Right forelimb (tissue), 1 donor: ENCODE measurements at places on chromosomes 2 and 18.

- no peak for DNase-seq
Observed at GRCh38 chr18:56276466-56276865, 361.9 kb downstream of the TXNL1 start.

GRCh38 chr2:241935314-241935713 is 65.8 kb downstream of the RTP5 start:
- no peak for DNase-seq

DNA sequence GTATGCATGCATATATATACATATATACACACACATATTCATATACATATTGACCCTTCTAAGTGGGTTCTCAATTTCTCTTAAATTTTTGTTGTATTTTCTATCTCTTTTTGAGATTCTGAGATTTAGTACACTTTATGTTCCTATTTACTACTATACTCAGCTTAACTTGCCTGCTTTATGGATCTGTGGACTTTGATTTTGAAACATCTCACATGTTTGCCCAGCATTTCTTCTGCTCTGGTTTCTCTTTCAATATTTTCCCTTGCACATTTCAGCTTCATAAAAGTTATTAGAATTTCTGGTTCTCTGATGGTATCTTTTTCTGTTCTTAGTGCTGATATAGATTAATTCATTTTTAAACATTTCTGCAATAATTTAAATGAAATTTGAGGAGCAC is 380.6 kb downstream of the SPAG16 start:
- DNase-seq, result no peak

- DNase-seq, result no peak
Observed at GRCh38 chr2:86213699-86214502, 14.6 kb downstream of the MRPL35 start.

GRCh38 chr18:49922228-49922627 is 108.9 kb upstream of the ACAA2 start:
- no peak for DNase-seq

DNA sequence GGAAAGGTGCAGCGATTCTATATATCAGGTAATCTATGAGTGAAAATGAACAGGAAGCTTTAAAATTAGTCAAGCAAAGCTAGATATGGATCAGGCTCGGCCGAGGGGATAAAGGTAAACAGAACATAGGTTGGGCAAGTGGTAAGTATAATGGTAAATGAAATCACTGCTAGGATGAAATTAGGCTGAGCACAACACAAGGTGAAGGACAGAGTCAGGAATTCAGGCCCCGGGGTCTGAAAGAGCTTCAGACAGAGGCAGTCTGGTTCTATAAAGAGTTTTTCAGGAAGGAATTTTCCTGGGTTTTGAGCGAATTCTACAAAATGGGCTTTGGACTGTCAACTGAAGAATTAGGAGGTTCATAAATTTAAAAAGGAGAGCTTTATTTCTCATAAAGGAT is 513.2 kb upstream of the CDH2 start:
- no peak for DNase-seq

DNA sequence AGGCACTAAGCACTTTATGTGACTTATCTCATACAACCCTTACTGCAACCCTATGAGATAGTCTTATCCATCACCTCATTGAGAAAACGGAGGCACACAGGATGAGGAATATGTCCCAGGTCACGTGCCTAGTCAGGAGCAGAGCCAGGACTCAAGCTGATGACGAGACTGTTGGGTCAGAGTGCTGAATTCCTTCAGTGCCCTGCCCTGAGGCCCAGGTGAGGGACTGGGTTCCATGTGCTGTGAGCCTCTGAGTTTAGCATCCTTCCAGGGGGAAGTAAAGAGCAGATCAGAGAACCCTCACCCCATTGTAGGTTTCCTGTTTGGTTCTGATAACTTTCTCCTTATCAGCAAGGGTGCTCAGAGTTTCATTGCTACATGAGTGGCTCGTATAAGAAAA is 11.7 kb upstream of the EDAR start:
- DNase-seq, result no peak

- peak; percentile 39 for DNase-seq
Observed at GRCh38 chr2:128475427-128476211, 157.0 kb upstream of the HS6ST1 start.

DNA sequence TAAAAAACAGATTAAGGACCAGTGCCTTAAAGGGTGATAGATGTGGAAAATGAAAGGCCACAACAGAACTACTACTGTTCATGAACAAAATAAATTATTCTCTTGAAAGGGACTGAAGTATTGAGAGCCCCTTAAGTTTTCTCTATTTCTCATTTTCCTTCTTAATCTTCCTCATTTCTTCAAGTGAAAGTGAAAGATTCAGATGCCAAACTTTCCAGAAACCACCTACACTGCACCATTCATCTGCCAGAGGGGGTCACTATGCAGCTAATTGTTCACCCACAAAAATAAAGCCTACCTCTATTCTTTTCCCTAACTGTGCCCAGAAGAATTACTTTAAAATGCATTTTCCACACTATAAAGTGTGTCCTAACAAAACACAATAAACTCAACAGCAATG is 140.1 kb downstream of the NR4A2 start:
- DNase-seq, result no peak

DNA sequence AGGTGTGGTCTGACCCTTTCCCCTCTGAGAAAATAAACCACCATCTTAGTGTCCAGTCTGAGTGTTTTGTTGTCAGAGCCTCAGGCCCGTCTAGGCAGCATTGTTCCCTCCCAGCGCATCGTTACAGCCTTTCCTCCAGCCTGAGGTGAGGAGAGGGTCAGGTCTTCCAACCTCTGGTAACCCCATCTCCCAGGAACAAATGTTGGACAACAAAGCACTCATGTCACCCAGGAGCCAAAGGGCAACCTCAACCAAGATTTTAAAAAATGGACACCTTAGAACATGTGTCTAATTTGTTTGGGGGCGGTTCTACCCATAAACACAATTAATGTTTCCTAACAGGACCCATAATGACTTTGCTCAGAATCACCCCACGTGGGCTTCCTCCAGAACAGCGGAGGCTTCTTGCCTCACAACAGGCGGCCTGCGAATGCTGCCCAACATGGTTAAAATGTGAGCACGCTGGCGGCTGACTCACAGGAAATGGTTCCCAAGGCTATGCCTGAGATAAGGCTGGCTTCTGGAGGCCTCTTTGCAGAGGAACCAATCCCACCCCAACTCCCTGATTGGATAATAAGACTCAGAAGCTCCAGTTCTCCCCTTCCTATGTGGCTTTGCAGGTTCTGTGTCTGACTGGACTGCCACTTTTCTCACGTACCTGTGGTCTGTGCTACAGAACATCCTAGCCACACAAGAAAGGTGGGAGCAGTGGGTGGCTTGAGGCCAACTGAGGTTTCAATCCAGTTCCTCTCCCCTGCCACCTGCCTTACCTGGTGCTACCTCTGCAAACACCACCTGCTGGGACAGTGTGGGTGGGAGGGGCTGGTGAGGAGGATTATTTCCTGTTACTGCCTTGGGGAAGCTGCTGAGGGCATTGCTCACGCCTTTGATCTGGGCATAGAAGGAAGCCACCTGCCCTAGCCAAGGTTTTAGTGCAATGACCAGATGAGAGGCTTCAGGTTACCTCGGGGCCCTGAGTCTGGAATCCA is 108.8 kb downstream of the B3GNT2 start:
- DNase-seq, result no peak

DNA sequence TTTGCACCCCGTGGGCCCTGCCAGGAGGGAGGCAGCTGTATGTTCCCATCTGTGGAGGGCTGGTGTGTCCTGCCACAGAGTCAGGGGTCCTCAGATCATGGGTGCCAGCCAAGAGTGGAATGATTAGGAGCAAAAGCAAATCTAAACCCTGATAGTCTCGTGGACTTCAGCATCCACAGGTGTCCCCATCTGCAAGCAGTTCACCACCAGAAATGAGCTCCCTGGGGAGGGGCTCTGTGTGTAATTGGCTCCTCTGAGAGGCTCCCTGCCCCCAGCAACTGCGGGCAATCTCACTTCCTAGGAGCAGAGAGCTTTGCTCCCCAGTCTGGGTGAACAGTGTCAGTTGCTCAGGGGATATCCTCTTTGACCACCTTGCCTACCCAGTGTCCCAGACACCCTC is 78.1 kb downstream of the HNRNPLL start:
- no peak for DNase-seq

GRCh38 chr2:45856391-45857274 is 205.2 kb downstream of the PRKCE start:
- no peak for DNase-seq

DNA sequence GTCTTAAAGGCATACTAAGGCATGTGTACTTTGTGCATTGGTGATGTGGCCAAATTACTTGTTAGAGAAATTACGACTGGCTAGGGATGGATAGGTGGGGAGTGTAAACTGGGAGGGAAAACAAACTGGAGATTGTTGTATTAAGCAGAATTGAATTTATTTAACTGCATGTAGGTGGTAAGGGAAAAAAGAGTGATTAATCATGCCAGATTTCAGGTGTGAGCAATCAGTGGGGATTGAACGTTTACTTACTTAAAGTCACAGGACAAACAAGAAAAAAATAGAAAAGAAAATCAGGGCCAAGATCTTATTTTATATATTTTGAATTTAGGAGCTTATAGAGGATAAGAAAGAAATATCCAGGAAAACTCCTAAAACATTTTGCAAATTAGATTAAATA is 88.6 kb downstream of the GULP1 start:
- no peak for DNase-seq

DNA sequence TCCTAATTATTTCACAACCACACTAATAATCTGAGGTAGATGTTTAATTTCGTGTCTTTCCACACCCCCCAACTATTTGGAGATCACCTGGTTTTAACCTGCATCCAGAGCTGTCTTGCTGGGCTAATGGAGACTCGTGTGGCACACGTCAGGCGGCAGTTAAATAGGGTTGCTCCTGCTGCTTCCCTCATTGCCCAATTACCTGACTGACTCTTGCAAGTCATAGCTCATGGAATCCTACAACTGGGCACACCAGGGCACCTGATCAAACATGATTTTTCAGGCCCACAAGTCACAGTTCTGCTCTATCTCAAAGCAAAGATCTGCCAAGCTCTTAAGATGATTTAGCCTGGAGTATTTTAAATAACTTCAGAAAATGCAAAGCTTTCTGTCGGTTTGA is 1430.4 kb upstream of the ACVR2A start:
- no peak for DNase-seq

DNA sequence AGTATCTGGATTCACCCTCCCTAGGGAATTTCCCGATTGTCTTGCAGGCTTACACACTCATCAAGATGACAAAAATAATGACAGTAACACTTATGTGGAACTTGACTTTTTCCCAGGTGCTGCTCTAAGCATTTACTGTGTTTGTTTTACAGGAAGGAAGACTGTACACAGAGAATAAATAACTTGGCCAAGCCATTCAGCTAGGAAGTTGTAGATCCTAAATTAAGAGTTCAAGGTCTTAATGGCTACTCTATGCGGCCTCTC is 549 bp upstream of the DPP4 start:
- no peak for DNase-seq

DNA sequence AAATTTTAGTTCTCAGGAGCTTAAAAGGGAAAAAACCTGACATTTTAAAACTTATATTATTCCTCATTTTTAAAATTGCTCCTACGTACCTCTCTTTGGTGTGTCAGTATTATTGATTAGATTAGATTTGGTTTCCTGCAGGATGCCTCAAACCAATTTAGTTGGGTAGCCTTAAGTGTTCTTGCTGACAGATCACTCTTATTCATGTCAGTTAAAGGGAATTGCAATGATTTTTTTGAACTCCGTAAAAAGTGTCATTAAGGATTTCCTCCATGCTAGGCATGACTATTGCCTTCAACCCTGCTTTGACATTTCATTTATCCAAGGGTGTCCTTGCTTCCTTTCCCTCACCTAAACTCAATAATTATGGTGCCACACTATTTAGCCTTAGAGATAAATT is 149.0 kb upstream of the CDH7 start:
- no peak for DNase-seq

DNA sequence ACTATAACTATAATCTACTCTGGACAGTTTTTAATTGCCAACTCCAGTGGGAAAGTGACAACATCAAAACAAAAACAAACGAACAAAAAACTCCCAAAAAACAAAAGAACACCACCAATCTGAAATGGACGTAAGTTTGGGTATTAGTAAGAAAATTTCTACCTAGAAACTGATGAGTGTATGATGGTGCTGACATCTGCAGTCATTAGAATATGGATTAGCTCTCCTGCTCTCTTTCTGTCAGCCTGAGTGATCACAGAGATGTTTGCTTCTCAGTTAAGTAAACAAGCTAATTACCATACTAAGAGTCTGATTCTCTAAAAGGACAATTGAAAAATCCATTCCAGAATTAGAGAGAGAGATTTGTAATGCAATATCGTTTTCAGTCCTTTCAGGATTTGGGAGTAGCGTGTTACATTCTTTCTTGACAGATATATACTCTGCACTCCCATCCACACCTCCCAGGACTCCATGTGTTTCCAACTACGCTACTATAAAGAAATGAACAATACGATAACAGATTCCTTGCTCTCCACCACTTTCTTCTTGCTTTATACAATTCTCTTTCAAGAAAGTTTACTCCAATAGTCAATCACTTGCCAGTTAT is 1347.4 kb upstream of the PIK3C3 start:
- DNase-seq, result no peak

- no peak for DNase-seq
Observed at GRCh38 chr2:144629935-144630334, 110.0 kb upstream of the ZEB2 start.
